ENCODE measurements at places on chromosomes 16 and 17.

DNA sequence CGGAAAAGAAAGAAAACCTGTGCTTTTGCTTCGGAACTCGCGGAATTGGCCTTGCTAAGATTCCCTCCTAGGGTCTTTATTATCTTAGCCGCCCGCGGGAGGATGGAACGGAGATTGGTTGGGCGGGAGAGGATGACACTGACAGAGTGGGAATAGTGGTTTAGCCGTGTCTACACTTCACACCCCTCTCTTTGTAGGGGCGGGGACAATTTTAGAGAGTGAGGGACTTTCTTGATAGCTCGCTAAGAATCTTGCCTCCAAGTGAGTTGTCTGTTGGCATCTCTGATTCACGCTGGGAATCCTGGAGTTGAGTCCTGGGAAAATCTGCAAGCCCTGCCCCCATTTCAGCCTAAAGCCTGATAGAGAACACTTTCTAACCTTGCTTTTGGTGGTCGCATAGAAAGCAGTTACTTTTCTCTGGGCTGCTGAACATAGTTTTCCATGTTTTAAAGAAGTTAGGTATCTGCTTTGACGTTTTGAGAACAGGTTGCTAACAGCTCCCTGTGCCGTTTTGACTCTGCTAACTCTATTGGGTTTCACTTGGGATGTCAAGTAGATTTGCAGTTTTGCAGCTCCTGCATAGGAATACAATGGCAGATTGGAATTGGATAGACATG, 697 bp downstream of the NOL11 start:
- H3K36me3 ChIP-seq: no peaks in the 10 kb centered on the region
- H3K27me3 ChIP-seq: no peaks in the 10 kb centered on the region
- H3K27ac ChIP-seq: peak overlapping the region; percentile 81
- peak overlapping the region; percentile 82 for H3K4me3 ChIP-seq

DNA sequence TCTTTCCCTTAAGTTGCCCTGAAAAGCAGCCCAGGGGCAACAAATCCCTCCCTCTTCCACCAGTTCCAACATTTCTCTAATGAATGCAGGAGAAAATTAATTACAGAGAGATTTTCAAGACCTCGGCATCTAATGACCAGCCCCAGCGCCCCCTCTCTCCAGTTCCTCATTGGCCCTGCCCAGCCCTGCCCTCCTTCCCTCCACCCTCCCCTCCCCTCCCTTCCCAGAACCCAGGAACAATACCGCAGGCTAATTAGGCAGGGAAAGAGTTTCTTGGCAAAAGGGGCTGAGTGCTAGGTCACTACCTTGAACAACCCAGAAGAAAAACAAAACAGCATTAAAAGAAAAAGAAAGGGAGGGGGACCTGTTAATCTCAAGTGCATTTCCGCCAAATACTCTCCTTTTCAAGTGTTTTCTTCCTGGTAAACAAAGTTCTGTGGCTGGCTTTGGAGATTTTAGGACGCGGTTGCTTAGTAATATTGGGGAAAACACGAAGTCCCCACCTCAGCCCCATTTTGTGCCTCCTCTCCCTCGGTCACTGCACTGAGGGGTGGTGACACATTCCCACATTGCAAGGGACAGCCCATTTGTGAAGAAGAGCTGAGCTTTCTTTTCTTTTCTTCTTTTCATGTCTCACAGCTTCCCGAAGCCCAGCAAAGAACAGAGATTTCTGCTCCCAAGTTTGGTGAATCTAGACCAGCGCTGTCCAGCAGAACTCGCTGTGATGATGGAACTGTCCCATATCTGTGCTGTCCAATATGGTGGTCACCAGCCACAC, 215.4 kb downstream of the SOX9 start:
- H3K4me1 ChIP-seq: no peaks in the 10 kb centered on the region
- no peak for DNase-seq
- no peaks in the 10 kb centered on the region for H3K36me3 ChIP-seq
- no peak overlapping the region for H3K27ac ChIP-seq
- no peak overlapping the region for H3K4me3 ChIP-seq

- no peaks in the 10 kb centered on the region for H3K27me3 ChIP-seq
- H3K4me3 ChIP-seq: no peak overlapping the region
- no peak overlapping the region for H3K27ac ChIP-seq
- no peaks in the 10 kb centered on the region for H3K36me3 ChIP-seq
These were observed 6.7 kb downstream of the TRPV1 start for GRCh38 chr17:3602499-3602898.

GRCh38 chr17:19791918-19792550, 43.9 kb upstream of the ALDH3A1 start:
- no peaks in the 10 kb centered on the region for H3K4me1 ChIP-seq
- H3K4me3 ChIP-seq: no peak overlapping the region
- no peaks in the 10 kb centered on the region for H3K36me3 ChIP-seq
- DNase-seq: no peak
- no peak overlapping the region for H3K27ac ChIP-seq
- no peaks in the 10 kb centered on the region for H3K27me3 ChIP-seq

DNA sequence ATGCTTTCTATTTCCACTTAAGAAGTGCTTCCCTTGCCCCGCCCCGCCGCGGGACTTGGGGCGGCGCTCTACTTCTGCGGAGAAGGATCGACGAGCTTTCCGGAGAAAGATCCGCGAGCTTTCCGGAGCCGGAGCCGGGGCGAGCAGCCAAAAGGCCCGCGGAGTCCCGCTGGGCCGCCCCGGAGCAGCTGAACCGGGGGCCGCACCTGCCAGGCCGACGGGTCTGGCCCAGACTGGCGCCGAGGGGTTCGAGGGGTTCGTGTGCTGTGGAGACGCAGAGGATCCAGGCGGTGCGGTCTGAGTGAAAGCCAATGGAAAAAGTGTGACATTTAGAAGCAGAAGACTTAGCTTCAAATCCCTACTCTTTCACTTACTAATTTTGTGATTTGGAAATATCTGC, 50.8 kb downstream of the TBC1D26 start:
- DNase-seq: peak; percentile 42
- H3K4me3 ChIP-seq: peak overlapping the region; percentile 20
- H3K27ac ChIP-seq: peak overlapping the region; percentile 5
- H3K4me1 ChIP-seq: no peaks in the 10 kb centered on the region

- H3K4me3 ChIP-seq: no peak overlapping the region
- no peak for DNase-seq
- peak overlapping the region; percentile 50 for H3K27ac ChIP-seq
- H3K36me3 ChIP-seq: no peaks in the 10 kb centered on the region
- H3K4me1 ChIP-seq: no peaks in the 10 kb centered on the region
- H3K27me3 ChIP-seq: no peaks in the 10 kb centered on the region
These were observed 49.7 kb downstream of the MYO1D start for GRCh38 chr17:32827227-32827626.

- no peaks in the 10 kb centered on the region for H3K36me3 ChIP-seq
- H3K27me3 ChIP-seq: no peaks in the 10 kb centered on the region
- no peak within 1 kb of the TSS for H3K4me3 ChIP-seq
- no peak for DNase-seq
- H3K4me1 ChIP-seq: peaks cover 4% of the 10 kb centered on the region
These were observed at the start of gene UNC13D for GRCh38 chr17:75843577-75844529. TSS of gene UNC13D (minus strand) at chr17:75844404. CDS start at chr17:75844337, 67 bp downstream.

DNA sequence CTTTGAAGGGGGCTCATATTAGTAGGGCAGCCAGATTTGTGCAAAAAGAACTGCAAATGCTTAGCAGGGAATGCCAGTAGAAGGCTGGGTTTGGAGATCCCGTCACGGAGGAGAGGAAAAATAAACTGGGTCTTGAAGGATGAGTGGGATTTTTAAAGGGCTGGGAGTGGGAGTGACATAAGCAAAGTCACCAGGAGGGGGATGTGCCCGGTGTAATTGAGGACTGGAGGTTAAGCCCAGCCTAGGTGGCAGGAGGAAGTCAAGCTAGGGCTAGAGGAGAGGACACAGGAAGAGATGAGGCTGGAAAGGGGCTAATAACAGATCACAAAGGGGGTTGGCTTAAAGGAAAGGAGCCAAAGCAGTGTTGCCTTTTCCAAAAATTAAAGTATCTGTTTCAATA, 23.2 kb upstream of the LONP2 start:
- H3K4me1 ChIP-seq: no peaks in the 10 kb centered on the region
- H3K36me3 ChIP-seq: no peaks in the 10 kb centered on the region
- H3K27ac ChIP-seq: no peak overlapping the region
- no peaks in the 10 kb centered on the region for H3K27me3 ChIP-seq

DNA sequence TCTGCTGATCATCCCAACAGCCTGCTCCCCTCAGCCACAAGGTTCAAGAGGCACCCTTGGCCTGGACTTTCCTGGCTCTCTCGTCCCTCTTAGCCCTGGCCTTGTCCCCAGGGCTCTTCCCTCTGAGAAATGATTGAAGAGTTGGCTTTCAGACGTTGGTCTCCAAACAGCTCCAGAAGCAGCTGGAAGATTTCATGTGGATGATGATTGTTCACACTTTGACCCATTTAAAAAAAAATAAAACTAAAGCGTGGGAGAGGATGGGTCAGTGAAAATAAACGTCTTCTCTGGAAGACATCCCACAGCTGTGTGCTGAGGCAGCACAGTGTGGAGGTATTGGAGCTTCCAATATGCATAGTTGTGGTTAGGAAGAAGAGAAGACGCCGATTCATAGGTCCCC, 54.7 kb upstream of the CDH11 start:
- no peaks in the 10 kb centered on the region for H3K36me3 ChIP-seq
- peak overlapping the region; percentile 34 for H3K27ac ChIP-seq
- no peak overlapping the region for H3K4me3 ChIP-seq

DNA sequence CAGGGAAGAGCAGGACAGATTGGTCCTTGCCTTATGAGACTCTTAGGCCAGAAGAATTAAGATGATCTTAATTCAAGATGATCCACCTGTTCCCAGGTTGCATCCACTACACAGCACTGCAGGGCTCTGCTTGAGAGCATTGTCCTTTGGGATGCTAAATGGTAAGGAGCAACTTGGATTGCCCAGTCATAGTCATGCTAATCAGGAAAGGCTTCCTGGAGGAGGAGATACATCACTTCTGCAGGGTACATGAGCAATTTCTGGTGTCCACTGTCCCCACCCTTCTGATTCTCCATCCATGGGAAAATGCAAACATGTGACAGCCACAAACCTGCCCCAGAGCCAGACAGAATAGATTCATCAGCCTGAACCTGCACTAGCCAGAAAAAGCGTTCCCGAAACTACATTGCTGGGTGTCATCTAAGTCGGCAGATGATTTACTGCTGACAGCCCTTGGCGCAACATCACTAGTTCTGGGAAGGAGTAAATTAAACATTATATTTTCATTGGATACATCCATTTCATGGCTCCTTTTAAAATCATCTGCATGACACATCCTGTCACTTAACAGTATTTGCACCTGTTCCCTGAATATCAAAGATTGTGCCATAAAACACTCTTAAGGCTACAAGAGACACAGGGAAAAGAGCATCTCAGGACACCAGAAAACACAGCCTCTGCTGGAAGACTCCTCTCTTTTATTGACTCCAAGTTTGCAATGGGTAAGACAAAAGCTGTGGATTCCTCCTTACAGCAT, 282.2 kb downstream of the MAF start:
- DNase-seq: no peak
- no peaks in the 10 kb centered on the region for H3K36me3 ChIP-seq
- no peak overlapping the region for H3K4me3 ChIP-seq
- no peak overlapping the region for H3K27ac ChIP-seq

DNA sequence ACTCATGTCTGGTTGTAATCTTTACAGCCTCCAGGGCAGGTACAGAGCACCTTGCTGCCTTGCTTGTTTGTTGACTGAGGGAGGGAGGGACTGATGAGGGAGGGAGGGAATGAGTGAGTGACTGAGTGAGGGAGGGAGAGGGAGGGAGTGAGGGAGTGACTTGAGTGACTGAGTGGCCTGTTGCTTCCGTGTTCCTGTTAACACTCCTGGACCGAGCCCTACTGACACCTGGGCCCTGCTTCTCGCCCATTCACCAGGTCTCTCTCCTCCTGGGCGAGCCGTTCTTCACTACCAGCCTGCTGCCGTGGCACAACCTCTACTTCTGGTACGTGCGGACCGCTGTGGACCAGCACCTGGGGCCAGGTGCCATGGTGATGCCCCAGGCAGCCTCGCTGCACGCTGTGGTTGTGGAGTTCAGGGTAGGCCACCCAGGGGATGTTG, 41.2 kb downstream of the PRMT7 start:
- no peaks in the 10 kb centered on the region for H3K4me1 ChIP-seq
- H3K36me3 ChIP-seq: no peaks in the 10 kb centered on the region
- no peak for DNase-seq
- H3K27ac ChIP-seq: no peak overlapping the region
- no peaks in the 10 kb centered on the region for H3K27me3 ChIP-seq

GRCh38 chr16:49782405-49782804, 73.5 kb downstream of the ZNF423 start:
- H3K27me3 ChIP-seq: no peaks in the 10 kb centered on the region
- H3K4me3 ChIP-seq: no peak overlapping the region
- DNase-seq: no peak

DNA sequence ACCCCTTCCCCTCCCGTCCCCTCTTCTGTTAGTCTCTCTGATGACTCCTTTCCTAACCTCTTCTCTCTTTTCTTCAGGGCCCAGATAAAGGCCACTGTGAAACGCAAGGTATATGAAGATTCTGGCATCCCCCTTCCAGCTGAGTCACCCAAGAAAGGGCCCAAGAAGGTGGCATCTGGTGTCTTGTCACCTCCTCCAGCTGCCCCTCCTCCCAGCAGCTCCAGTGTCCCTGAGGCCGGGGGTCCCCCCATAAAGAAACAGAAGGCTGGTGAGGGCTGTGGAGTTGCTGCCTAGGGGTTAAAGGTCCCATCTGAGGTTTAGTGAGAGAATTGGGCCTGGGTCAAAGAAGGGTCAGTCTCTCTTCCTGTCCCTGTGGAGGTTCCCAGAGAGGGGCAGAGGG, 4.0 kb downstream of the RNASEK start:
- peak overlapping the region; percentile 96 for H3K27ac ChIP-seq
- H3K27me3 ChIP-seq: no peaks in the 10 kb centered on the region
- no peak overlapping the region for H3K4me3 ChIP-seq

DNA sequence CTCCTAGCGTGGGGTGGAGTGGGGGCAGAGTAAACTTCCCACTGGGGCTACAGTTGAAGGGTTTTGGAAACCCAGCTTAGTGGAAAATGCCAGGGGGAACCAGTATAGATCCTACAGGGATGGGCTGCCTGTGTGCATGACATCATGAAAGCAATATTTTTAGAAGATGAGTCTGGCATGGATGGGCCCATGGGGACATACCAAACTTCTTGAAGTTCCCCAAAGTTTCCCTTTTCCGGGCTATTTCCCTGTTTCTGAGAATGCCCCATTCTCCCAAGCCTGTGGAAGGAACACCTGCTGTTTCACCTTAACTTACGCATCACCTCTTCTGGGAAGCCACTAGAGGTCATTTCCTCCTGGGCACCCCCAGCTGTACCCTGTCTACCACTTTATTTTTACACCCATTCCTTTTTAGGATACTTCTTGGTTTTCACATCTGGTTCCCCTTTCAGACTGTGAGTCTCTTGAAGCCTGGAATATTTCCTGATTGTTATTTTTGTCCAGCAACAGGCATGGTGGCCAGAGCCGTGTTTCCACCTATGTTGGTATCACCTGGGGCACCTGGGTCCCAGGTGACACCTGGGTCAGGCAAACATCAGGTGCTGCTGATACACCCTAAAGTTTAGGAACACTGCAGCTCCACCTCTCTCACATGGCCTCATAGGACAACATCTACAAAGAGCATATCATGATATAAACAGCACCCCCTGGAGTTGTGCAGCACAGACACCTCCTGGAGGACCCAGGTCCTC, 9.8 kb downstream of the SOCS3 start:
- no peaks in the 10 kb centered on the region for H3K36me3 ChIP-seq
- no peak for DNase-seq
- H3K27ac ChIP-seq: no peak overlapping the region
- H3K4me1 ChIP-seq: peaks cover 23% of the 10 kb centered on the region
